Activated T-cell treated with anti-CD3 and anti-CD28 coated beads, Interleukin-2, amount 50 U/mL, for 72 hours (primary cell): ENCODE measurements at places on chromosomes 11 and 22.

DNA sequence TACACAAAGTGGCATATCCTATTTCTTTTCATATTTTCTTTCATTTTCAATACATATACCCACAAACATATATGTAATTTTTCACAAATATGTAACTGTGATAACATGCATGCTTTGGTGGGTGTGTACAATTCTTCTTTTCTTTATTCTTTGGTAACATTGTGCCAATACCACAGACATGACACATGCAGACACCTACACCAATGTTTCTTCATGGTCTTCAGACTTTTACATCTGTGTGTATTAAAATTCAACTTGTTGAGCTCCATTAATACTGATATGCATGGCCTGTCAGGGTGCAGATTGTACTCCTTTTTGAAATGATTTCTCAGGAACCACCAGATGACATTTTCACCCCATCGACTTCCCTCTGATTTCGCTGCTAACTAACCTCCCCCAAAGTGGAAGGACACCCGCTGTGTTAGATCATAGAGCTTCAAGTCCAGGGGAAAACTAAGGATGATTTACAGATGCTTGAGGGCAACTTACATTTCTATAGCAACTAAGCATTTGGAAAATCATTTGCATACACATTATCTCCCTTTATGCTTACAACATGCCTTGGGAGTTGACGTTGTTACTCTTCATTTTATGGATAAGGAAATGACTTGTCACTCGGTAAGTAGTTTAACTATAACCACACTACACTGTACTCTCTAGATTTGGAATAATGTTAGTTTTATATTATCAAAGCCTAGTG lies 10.5 kb upstream of the PANX3 start:
- DNase-seq, result no peak
- no peaks in the 10 kb centered on the region for H3K36me3 ChIP-seq
- H3K27me3 ChIP-seq, result peaks cover 12% of the 10 kb centered on the region
- no peaks in the 10 kb centered on the region for H3K4me1 ChIP-seq

DNA sequence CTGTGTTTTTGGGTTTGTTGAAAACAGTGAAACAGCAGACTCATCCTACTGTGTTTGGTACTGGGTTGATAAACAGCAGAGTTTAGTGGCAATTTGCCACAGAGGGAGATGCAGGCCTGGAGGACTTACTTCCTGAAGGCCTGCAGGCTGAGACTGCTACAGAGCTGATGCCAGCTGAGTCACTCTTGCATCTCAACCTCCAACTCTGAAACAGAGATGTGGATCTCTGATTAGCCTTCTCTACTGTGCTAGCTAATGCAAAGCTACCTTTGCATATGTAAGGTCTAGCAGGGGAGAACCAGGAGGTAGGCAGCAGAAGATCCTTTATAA lies 14.3 kb downstream of the ATP5MG start:
- no peaks in the 10 kb centered on the region for H3K27me3 ChIP-seq
- no peaks in the 10 kb centered on the region for H3K4me1 ChIP-seq

DNA sequence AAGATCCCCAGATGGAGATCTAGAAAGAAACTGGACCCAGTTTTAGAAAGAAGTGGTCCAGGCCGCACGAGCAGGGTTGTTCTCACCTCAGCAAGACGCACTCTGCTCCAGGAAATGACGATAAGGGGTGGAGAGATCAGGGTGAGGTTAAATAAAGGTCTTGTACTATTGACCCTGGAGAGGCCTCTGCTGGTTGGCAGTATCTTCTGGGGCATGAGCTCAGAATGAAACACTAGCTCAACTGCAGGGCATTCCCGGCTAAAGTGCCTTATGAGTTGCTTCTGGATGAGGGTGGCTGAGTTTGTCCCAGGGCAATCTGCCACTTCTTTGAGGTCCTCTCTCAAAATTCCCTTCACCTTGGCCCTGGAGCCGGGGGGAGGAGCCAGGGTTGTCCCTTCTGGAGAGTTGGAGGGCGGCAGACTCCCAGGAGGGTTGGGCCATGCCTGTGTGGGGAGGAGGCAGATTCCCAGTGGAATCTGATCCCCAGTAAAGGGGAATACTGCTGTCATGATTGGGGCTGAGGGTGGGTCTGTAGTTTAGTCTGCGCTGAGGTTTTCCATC lies 10.9 kb downstream of the USP2 start:
- H3K4me1 ChIP-seq, result peaks cover 8% of the 10 kb centered on the region
- H3K4me3 ChIP-seq, result no peak overlapping the region
- no peak for DNase-seq
- H3K36me3 ChIP-seq, result no peaks in the 10 kb centered on the region
- no peak overlapping the region for H3K27ac ChIP-seq

GRCh38 chr11:133234883-133235282 lies 297.4 kb downstream of the OPCML start:
- DNase-seq, result no peak
- no peaks in the 10 kb centered on the region for H3K36me3 ChIP-seq
- H3K4me3 ChIP-seq, result no peak overlapping the region
- H3K27me3 ChIP-seq, result peaks cover 5% of the 10 kb centered on the region
- H3K27ac ChIP-seq, result no peak overlapping the region

GRCh38 chr11:79959318-79959717 lies 518.5 kb upstream of the TENM4 start:
- DNase-seq, result no peak
- H3K4me1 ChIP-seq, result no peaks in the 10 kb centered on the region
- no peak overlapping the region for H3K4me3 ChIP-seq
- H3K27me3 ChIP-seq, result no peaks in the 10 kb centered on the region

- H3K27me3 ChIP-seq, result no peaks in the 10 kb centered on the region
- no peak for DNase-seq
- no peak overlapping the region for H3K4me3 ChIP-seq
- H3K4me1 ChIP-seq, result peaks cover 16% of the 10 kb centered on the region
- H3K36me3 ChIP-seq, result no peaks in the 10 kb centered on the region
Measured at GRCh38 chr22:38257181-38257580, 15.6 kb downstream of the TMEM184B start.

- H3K27me3 ChIP-seq, result peaks cover 26% of the 10 kb centered on the region
- H3K36me3 ChIP-seq, result no peaks in the 10 kb centered on the region
- no peak overlapping the region for H3K27ac ChIP-seq
- H3K4me1 ChIP-seq, result no peaks in the 10 kb centered on the region
Measured at GRCh38 chr11:13042873-13043342, 33.8 kb downstream of the RASSF10 start.

DNA sequence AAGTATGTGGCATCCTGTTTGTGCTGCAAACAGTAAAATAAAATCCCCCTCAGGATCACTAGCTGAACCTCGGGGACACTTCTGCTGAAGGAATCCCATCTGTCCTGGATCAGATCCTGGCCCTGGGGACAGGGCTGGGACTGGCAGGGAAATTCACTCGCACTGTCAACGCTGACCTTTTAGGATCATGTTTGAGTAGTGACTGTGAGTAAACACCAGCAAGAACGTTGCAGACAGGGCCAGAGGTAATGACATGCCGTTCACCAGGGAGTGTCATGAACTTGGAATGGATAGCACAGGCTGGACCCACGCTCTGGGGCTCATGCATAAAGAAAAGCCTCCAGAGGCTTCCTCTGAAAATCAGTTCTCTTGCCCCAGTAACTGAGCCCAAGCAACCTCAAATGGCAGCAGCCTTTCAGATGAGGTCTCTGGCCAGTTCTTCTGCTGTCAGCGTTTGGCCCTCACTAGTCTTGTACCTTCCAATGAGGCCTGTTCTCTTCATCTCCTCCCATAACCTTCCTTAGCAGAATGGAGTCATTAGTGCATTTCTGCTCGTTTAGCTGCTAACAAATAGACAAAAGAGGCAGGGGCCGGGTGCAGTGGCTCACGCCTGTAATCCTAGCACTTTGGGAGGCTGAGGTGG lies 51.0 kb upstream of the BARX2 start:
- H3K4me1 ChIP-seq, result no peaks in the 10 kb centered on the region
- no peak for DNase-seq
- peaks cover 6% of the 10 kb centered on the region for H3K27me3 ChIP-seq
- H3K36me3 ChIP-seq, result no peaks in the 10 kb centered on the region

DNA sequence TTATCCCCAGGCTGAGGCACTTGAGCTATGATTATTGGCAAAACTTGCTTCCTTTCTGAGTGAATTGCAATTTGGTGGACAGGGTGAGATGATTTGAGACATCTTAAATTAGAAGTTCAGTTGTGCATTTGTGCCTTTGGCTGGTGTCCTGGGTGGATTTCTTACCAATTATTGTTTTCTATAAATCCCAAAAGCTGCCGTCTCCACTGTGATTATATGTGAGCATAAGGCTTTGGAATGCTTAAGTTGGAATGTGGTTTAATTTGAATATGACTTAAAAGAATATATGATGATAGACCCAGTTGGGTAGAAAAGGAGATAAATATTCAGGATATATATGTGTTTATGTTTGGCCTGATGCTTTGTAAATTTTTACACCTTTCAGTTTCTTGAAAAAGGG lies 70.0 kb downstream of the EXT2 start:
- no peak for DNase-seq
- H3K4me1 ChIP-seq, result no peaks in the 10 kb centered on the region
- no peaks in the 10 kb centered on the region for H3K27me3 ChIP-seq
- H3K4me3 ChIP-seq, result no peak overlapping the region
